ENCODE measurements at places on chromosomes 16 and 17.

DNA sequence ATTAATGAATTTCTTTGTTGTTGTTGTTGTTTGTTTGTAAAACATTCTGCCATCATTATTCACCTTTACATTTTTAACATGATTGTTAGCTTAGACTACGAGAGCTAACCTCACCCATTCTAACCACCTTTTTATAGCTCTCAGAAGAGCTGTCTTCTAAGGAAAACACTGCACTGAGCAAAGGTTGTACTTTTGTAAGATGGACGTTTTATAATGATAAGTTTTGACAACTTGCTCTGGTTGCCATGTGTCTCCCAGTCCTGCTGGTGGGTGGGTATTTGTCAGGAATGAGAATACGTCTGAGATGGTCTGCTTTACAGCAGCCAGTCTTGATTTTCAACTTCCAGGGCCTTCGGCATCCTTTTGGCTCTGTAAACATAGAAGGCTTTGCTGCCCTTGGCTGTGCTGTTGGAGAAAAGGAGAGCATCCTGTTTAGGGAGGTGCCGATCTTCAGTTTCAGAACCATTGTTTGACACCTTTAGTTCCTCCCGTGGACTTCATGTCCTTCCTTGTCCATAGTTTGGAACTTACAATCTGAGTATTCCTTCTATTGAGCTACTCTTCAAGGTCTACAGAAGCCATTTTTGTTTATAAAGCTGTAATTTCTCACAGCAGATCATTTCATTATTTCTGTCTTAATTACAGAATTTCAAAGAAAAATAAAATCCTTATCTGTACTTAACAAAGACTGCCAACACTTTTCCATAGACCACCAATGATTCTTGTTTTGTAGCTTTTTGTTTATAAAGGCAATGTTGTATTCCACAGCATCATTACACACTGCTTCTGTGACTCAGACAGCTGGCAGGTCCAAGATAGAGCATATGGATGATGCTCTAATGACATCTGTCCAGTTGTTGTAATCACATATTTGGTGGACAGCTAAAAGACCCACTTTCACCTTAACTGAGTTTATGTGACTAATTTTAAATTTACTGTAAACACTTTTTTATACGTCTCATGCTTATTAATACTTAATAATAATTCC, 270.1 kb upstream of the TBX2 start:
- no peak for DNase-seq

DNA sequence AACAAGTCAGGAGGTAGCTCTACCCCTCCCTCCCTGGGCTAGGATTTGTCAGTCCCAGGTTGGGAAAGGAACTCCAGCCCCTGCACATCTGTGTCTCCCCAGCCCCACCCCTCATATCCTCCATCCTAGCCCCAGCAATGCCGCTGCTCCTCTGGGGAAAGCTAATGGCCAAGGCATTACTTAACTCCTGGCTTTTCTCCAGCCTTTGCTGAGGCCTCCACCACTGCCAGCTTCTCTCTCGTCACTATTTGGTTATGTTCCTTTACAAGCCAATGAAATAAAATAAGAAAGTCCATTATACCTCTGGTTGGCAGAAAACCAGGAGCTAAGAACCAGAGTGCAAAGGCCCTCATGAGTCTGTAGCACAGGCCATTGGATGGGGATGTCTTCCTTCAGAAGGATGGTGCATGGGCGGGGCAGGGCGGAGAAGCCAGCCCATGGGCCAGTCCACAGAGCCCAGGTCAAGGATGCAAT, 171.0 kb downstream of the CCDC182 start:
- DNase-seq, result no peak

- no peak for DNase-seq
Measured at GRCh38 chr17:36889770-36890349, 47.4 kb upstream of the LHX1 start.

DNA sequence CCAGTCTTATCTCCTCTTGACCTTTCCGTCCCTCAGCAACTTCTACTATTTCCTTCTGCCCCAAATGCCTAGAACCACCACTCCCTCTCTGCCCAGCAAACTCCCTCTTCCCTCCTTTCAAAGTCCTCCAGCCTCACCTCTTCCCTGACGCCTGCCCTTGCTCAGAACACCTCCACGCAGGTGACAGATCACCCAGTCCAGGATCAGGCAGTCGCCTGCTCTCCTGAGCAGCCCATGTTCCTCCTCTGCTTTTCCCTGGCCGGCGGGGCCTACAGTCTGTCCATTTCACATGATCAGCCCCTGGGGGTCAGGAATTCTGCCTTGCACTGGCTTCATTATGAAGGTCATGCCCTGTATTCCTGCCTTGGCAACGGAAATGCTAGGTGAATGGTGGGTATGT, 422 bp downstream of the CD300LF start:
- DNase-seq, result no peak

- DNase-seq, result no peak
Measured at GRCh38 chr17:63983320-63983719, 10.6 kb upstream of the SCN4A start.

DNA sequence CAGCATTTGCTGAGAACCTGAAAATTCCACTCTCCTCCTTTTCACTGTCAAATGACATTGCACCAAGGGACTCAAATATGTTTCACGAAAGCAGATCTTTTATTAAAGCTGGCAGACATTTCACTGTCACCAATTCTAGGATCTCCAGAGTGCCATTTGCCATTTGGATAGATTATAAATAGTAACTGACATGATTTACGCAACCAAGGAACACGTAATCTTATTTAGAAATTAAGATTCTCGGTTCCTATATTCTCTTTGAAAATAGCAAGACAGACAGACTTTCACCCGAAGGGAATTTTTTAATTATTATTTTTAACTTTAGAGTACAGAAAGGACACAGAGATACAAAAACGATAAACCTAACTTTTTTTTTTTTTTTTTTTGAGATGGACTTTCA, 49.6 kb downstream of the ANKFY1 start:
- no peak for DNase-seq

DNA sequence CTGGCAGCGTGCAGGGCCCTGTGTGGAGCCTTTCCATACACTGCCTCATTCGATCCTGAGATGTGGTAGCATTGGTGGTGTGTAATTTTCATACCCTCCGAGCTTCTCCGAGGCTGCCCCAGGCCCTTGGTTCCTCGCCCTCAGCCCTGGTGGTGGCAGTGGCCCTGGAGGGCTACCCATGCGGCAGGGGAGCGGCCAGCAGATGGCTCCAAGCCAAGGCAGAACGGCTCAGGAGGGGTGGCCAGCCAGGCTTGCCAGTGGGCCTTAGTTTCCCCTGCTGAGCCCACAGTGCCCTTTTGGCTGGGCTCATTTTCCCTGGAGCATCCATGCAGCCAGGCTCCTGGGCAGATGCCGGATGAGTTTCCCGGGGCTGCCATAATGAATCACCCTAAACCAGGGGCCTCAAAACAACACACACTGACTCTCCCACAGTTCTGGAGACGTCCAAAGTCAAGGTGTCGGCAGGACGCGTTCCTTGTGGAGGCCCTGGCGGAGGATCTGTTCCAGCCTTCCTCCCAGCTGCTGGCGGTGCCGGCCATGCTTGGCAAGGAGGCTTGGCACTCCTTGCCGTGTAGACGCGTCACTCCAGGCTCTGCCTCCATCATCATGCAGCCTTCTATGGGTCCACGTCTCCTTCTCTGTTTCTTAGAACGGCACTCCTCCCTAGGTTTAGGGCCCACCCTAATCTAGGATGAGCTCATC, 158.8 kb upstream of the GSE1 start:
- no peak for DNase-seq

GRCh38 chr17:70327723-70328122, 158.4 kb downstream of the KCNJ2 start:
- no peak for DNase-seq

DNA sequence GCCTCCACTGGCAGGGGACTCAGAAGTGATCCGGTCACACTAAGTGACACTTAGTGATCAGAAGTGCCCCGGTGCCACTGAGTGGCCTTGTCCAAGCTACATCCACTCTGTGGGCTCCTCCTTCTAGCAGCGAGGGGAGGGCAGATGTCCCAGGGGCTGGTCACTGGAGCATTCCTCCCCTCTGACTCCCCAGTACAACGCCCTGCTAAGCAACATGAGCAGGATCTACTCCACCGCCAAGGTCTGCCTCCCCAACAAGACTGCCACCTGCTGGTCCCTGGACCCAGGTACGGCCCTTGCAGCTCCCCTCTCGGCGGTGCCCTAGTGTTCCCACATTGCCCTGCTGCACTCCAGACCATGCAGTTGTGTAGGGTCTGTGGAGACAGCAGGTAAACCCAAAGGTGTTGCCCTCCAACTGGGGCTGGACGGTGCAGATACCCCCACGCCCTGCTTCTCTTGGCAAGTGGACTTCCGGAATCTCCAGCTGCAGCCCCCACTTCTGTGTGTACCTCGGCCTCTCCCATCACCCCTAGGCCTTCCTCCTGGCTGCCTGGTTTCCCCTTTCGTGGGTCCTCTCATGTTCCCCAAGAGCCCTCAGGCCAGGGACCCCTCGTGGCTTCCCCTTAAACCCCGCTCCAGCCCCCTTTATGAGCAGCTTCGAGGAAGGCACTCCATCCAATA, 2.1 kb downstream of the ACE start:
- DNase-seq, result peak; percentile 58

GRCh38 chr17:17944242-17944641, 28.0 kb downstream of the TOM1L2 start:
- no peak for DNase-seq
